ENCODE measurements at places on chromosomes 7 and 10.

DNA sequence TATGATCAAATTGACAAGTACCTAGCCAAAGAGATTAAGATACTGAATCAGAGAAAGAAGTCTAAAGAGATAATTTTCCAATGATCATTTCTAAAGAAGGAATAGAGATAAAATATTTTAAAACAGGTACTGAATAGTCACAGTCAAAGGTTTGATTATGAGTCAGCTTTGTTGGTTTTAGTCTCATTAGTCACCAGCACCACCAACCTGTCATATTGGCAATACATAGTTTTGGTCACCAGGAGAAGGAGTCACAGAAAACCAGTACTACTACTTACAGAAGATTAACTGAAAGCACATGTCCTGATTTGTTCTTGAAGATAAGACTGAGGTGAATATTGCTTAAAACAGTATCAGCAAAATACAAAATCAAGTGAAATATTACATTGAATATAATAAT is 34.6 kb downstream of the ZEB1 start:
- DNase-seq, result peak; percentile 20

DNA sequence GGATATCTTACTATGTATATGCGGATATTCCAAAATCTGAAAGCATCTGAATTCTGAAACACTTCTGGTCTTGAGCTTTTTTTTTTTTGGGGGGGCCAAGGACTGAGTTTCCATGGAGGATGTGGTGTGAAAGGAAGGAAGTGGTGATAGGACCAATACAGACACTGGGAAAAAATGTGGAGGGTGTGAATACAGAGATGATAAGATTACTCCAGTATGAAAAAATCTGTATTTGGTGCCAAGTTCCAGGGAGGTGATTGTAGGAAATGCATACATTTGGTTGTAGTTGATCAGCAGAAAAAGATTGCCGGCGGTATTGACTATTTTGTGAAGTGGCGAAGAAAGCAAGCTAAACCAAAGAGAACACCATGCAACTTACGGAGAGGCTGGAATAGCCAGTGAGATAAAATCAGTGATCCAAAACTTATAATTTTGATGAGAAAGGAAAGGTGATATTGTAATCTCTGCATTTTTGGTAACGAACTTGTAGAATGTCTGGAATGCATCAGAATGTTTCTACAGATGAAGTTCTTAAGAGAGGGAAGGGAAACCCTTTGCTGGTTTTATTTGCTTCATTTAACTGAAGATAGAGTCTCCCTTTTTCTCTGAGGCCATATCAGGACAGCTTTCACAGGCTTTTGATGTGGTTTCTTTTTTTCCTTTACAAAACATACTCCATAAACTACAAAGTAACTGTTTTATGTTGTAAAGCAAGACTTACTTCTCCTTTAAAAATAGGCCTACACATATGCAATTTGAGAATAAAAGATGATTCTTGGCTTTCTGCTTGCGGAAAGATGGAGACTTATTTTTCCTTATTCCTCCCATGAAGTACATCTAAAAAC is 6.0 kb downstream of the WDR37 start:
- no peak for DNase-seq

DNA sequence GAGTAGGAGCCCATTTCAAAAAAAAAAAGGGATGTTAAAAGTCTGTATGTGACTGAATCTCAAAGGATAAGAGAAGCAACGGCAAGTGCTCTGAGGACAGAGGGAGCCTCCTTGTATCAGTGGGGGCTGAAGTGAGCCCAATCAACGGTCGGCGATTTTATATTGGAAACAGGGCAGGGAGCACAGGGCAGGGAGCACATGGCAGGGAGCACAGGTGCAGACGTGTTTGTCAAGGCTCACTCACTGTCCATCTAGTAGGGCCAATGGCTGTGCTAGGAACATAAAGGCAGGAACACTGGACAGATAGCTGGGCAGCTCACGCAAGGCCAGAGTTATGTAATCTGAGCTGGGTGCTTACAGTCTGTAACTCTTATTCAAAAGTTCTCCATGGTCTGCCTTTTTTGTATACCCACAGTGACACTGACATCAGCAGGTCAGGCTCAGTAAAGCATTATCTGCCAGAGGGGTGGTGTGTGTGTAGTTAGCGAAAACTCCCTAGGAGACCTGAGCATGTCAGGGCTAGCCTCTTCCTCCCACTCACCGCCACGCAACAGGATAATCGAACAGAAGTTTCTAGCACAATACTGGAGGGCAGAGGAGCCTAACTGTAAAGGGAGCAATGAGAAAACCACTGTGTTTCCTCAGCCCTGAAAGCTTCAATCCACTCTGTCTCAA is 15.4 kb downstream of the AKR1B1 start:
- no peak for DNase-seq

DNA sequence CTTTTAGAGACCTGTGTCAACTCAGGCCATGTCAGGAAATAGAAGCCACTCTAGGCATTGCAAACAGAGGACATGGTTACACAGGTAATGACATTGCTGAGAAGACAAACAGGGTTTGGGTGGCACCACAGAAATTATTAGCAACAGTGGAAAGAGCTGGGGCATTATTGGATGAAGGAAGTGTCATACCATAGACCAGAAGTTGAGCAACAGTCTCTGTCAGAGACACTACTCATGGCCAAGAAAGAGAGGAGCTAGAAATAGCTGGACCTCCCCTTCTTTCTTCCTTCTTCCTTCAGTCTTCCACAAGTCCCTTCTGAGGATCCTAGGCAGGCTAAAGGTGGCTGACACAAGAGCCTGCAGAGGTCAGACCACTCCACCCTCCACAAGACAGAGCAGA is 4.2 kb upstream of the LIPA start:
- no peak for DNase-seq

DNA sequence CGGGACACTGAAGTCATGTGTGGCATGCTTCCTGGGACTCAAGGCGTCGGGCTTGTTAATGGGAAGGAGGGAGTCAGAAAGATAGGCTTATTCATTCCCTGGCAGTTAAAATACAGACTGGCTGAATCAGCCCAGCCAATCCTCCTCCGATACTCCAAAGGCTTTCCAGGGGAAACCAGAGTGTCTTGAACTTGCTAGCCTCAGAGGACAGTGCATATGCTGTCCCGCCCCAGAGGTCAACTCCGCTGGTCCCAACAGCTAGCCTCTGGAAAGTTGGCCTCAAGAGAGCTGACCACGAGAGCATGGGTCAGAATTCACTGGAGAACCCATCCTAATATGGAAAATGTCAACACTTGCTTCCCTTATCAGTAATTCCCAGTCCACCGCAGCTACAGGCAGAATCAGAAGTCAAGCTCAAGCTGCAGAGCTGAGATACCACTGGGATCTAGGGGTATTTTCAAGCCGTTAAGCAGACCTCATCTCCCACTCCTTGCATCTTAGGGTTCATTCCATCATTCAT is 43.0 kb downstream of the ELMO1 start:
- DNase-seq, result no peak

DNA sequence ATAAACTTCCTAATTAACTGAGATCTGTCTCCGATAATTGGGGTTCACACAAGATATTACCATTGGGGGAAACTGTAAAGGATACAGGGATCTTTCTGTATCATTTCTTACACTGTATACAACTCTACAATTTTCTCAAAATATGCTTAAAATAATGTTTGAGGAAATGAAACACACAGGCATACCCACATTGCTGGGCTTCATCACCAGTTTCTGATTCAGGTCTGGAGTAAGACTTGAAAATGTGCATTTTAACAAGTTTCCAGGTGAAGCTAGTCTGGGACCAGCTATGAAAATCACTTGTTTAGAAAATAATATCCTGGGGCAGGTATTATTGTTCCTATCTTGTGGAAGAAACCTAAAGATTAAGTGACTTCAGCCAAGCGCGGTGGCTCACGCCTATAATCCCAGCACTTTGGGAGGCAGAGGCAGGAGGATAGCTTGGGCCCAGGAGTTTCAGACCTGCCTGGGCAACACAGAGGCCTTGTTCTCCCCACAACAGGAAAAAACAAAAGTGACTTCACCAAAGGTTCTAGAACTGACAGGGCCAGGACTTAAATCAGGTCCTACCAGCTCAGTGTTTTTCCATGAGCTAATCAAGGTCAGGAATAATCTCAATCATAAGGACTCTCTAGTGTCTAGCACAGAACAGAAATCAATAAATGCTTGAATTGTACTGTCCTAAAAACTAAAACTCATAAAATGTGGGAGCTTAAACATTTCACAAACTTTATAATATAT is 12.6 kb downstream of the TOMM7 start:
- DNase-seq, result no peak

- no peak for DNase-seq
Observed at GRCh38 chr10:125158275-125158600, 2.1 kb downstream of the CTBP2 start.

DNA sequence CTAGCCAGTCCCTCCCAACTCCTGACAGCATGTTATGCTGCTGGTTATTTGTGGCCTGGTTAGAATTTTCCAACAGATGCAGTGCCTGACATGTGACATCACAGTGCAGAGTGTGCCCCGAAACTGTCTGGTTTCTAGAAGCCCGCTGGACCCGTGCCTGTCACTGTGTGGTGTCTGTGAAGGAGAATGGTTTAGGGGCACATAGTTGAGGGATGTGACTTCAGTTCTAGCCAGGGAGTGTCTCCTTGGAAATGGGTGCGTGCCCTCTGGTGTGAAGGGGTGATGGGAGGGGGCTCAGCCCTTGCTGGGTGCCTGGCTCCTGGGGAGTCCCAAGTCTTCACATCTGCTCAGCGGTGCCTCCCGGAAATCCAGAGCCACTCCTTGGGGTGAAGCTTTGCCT is 303.6 kb downstream of the GLRX3 start:
- DNase-seq, result no peak

DNA sequence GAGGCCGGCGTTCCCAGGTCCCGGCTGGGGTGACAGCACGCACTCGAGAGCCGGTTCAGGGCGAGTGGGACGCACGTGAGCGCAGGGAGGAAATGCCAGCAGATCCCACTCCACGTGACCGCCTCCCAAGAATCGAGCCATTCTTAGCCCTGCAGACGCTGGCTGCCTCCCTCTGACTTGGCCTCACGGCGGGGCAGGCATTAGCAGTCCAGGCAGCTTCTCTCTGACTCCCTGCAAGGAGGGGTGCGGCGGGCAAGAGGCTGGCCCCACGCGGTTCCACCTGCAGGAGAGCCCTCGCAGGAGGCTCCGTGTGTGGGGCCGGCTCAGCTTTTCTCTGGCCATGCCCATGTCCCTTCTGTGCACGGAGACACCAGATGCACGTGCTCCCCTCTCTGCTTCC is 10.1 kb downstream of the GPR146 start:
- no peak for DNase-seq

DNA sequence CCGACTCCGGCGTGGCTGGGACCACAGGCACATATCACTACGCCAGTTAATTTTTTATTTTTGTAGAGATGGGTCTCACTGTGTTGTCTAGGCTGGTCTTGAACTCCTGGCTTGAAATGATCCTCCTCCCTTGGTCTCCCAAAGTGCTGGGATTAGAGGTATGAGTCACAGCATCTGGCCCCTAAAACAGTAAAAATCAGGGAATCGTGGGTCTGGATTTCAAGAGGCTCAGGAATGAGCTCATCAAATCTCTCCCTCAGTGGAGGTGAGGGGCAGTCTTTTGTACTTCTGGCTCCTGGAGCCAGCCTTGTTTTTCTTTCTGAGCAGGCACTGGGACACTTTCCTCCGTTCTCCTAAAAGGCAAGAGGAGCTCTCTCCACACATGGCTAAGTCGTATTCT is 32.1 kb upstream of the RHEB start:
- no peak for DNase-seq

Measured in activated T-cell treated with anti-CD3 and anti-CD28 coated beads for 24 hours (primary cell).